ENCODE measurements at places on chromosomes 4 and X.
A peak's percentile ranks its signal among the peaks of the same experiment; 100 is the strongest.

DNA sequence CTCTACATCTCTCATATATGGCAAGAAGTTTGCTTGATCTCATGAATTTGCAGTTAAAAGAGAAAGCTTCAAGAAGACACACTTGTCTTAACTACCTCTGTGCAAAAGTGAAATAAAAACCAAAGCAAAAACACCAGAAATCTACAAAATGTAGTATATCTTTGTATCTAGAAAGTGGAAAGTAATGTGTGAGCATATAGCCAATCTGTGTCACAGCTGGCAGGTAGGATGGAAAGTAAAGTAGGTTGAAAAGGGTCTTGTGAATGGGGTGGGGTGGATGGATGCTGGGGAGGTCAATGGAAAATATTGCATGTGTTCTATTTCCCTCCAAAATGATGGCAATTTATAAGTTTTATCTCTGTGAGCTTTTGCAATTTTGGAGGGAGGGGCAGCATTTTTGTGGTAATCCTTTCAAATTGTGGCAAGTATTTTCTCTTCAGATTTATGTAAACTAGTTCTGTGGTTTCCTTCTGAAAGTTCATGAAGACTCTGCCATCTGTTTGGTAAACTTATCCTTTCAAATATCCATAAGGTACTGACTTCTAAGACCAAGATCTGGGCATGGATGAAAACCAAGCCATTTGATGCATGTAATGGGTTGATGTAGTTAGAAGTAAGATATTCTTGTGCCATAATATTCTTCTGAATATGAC lies 215.9 kb upstream of the GIMD1 start:
- DNase-seq, result no peak

- DNase-seq, result no peak
These were observed 514.5 kb downstream of the INPP4B start for GRCh38 chr4:142331646-142332045.

DNA sequence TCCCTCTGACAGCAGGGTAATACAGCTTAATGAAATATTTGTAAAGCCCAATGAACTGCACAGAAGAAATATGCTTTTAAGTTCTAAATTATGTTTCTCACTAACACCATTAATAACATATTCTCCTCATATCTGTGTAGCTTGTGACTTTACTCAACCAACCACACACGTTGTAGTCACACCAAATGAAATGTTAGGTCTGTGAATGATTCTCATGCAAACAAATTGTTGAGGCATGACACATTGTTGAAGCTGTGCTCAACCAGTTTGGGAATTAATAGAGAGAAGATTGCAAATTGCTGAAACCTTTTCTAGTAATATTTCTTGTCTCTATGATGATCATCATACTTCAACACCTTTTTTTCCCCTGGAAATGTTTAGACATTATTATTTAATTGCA lies 645.9 kb downstream of the PCDH7 start:
- DNase-seq, result no peak

DNA sequence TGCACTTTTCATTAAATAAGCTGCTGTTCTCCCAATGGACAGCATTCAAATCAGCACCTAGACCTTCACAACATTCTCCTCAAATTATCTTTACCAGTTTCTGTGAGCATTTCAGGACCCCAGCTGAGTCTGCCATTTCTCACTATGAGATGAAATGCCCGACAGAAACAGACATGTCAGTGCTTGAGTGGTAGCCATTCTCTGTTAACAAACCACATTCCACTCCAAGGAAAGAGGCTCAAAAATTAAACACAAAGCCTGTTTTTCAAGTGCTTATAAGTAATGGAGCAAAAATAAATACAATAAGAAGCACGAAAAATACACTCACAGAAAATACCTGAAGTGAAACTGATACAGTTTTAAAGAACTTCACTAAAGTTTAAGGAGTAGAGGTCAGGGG lies 320.2 kb upstream of the PRPS2 start:
- no peak for DNase-seq

GRCh38 chrX:72306851-72307645 lies 1.3 kb upstream of the CITED1 start:
- DNase-seq, result peak; percentile 41

DNA sequence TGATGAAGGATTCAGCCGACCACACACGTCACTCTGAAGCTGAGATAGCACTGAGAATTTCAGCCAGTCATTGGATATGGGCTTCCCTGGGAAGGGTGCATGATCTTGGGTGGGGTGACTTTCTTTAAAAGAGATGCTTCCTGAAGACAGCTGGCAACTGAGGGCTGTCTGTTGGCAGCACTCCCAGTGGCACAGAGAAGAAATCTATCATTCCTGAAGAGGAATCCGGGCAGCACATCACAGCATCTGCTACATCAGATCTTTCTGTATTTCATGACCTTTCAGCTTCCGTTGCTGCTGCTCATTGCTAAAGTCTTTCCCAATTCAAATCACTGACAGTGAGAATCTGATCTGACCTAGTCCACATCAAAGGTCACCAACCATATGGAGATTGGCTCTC lies 193.8 kb upstream of the RBPJ start:
- DNase-seq, result no peak

- no peak for DNase-seq
These were observed 277.1 kb upstream of the PRKX start for GRCh38 chrX:3990569-3990968.

- no peak for DNase-seq
These were observed 259.6 kb downstream of the UNC5C start for GRCh38 chr4:95289028-95289634.

DNA sequence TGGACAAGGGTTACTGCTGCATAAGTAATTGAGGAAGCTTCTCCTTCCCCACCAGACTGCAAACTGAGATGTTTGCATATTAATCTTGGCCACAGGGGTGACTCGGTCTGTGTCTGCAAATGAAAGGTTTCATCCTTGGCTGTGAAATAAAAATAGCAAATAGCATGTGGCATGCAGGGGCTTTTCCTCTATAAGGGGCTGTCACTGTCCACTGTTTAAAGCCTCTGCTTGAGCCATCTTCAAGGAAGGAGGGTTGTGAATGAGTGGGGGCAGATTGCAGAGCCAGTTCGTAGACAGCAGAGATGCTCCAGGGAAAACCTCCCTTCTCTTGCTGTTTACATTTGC lies 33.3 kb downstream of the TMSB4X start:
- DNase-seq, result no peak

DNA sequence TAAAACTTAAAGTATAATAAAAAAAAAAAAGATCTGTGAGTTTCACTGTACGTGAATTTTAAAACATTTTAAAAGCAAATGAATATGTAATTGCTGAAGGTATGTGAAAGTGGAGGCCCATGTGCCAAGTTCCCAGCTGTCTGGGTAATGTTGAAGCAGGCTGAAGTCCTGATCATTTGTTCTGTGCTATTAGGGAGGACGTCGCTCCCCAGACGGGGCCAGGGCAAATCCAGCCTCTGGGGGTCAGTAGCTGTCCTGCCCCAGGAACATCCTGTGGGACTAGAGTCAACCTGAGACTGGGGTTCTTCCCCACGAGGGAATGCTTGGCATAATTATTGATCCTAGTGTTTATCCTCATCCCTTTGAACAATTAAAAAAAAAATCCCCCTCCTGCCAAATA lies 48.8 kb downstream of the PDE5A start:
- DNase-seq, result no peak

- no peak for DNase-seq
These were observed 42.3 kb downstream of the NIPAL1 start for GRCh38 chr4:48058617-48059530.

DNA sequence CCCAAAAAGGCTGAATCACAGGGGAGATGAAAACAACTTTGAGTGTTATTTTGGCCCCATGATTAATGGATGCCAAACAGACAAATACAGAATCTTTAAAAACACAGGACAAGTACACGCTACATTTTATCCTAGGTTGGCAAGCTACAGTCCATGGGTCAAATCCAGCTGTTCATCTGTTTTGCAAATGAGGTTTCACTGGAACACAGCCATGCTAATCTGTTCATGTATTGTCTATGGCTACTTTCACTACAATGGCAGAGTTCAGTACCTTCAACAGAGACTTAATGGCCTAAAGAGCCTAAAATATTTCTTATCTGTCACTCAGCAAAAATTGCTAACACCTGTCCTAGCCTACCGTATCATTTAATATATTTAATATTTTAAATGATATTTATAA lies 1548.5 kb upstream of the IGFBP7 start:
- no peak for DNase-seq

- DNase-seq, result no peak
These were observed 10.7 kb downstream of the MED12 start for GRCh38 chrX:71128915-71129765.

- DNase-seq, result no peak
These were observed 14.8 kb downstream of the PDK3 start for GRCh38 chrX:24479924-24480323.

GRCh38 chr4:154406018-154406795 lies 85.4 kb downstream of the DCHS2 start:
- no peak for DNase-seq

- no peak for DNase-seq
These were observed 388.3 kb downstream of the ADAM29 start for GRCh38 chr4:175306436-175306835.

- DNase-seq, result no peak
These were observed 26.7 kb downstream of the DYNLT3 start for GRCh38 chrX:37820646-37821045.

GRCh38 chr4:122053186-122053585 lies 98.9 kb upstream of the BLTP1 start:
- no peak for DNase-seq

GRCh38 chr4:110503270-110504083 lies 27.5 kb downstream of the ENPEP start:
- DNase-seq, result no peak

- no peak for DNase-seq
These were observed 86.0 kb downstream of the WWC2 start for GRCh38 chr4:183185018-183185417.

- DNase-seq, result no peak
These were observed 181.0 kb downstream of the DCTD start for GRCh38 chr4:182736207-182736606.

- DNase-seq, result no peak
These were observed 21.3 kb downstream of the DMD start for GRCh38 chrX:33190016-33190415.

DNA sequence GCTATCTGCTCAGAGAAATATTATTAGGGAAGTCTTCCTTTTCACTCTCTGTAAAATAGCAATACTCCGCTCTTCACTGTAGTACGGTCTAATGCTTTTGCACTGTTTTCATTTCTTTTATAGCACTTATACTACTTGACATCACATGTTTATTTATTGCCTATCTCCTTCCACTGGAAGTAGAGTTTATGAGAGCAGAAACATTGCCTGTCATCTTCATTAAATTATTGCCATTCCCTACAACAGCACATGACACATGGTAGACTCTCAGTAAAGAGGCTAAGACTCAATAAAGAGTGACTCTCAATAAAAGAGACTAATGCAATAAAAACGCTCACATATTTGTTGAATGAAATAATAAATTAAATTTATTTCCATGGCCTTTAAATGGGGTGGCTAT lies 241.3 kb upstream of the MAGEC2 start:
- DNase-seq, result no peak

DNA sequence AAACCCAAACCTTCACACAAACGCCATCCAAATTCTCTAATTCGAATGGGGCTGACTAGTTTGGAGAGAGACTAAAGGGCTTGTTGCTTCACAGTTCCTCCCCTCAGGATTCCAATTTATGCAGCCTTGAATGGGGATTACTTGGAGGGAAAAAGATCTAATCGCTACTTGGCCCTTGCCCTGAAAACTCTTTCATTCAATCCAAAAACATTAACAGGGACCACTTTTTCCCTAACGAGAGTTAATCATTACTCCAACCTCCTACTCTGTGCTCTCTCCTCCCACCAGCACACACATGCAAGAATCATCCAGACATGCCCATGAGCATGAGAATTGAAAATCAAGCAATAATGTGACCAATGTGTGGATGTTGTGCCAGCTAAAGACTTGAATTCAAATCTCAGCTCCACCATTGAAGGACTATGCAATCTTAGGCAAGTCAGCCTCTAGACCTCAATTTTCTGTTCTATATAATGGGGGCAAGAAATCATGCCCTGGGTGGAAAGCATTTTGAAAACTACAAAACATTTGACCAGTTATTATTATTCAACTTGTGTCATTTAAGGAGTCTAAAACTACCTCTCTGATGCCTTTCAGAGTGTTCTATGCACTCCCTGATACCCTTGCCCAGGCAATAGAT lies 34.3 kb upstream of the GPC3 start:
- DNase-seq, result no peak

DNA sequence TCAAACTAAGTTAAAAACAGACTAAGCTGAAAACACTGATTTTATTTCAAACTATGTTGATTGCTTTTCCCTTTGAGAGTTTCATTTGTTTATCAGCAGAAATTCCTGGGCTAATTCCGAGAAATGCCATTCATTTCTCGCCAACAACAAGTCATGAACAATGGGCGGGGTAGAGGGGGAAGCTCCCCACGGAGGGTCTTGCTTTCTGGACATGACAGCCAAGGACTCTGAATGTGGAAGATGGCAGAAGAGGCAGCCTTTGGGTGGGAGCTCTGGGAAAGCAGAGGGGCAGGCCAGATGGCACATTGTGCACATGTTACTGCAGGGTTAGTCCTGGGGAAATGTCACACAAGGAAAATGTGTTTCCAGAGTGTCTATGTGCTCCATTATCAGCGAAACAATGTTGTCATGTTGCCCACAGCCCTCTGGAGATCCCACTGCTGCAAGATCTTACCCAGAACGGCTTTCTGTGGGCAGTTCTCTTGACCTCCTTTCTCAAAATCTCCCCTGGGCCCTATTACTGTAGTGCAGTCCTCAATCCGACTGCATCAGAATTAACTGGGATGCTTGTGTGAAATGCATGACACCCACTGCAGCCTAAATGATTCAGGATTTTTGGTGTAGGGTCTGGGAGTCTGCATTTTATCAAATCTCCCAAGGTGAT lies 45.0 kb downstream of the CHRDL1 start:
- no peak for DNase-seq

GRCh38 chrX:96474029-96474740 lies 210.5 kb upstream of the DIAPH2 start:
- DNase-seq, result no peak

DNA sequence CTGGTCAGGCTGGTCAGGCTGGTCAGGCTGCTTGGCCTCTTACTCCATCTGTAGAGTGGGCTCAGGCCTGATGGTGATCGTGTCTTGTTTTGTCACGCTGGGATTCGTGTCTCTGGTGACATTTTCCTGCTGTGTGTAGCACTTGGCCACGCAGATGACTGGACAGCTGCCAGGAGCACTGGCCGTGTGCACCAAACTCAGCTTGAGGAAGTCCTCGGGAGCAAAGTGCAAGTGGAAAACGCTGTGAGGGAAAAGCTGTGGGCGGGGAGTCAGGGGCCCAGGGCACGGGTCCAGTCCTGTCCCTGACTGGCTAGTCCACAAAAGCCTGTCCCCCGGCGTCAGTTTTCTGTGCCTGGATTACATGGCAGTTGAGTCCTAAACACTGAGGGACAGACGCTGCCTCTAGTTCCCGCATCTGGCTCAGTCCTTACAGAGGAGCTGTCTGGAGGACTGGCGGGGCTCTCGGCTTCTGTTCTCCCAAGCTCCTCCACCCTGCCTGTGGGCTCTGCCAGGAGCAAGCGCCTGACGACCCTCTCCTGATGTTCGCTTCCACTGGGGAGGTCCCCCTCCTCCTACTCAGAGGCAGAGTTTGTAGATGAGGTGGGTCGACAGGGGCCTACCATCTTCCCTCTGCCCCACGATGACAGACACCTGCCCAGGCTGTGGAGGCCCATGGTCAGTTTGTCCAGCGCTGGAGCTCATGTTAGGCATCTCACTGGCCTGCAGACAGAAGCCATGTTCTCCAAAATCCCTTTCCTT lies 35.9 kb upstream of the GRPEL1 start:
- no peak for DNase-seq

- no peak for DNase-seq
These were observed 49.7 kb upstream of the TMEM164 start for GRCh38 chrX:109952985-109953905.

- DNase-seq, result no peak
These were observed 26.4 kb upstream of the REPS2 start for GRCh38 chrX:16920075-16920474.

GRCh38 chr4:1472911-1473518 lies 66.8 kb upstream of the NKX1-1 start:
- DNase-seq, result no peak
